ENCODE measurements at places on chromosomes 11 and 22. TPM values are rescaled to one million over a fixed set of nuclear protein-coding genes. Genes with fewer than 3 reads are reported as not detected.

The PLAAT3 gene
- 55.5 TPM for total RNA-seq

The PRG3 gene
- not detected for total RNA-seq

The ABCC8 gene
- not detected for total RNA-seq

The SLC22A12 gene
- total RNA-seq: not detected

The SLC1A2 gene
- total RNA-seq: not detected

The ILK gene
- total RNA-seq: 162 TPM

The SLC5A4 gene
- 1.1 TPM for total RNA-seq

The NXPE4 gene
- not detected for total RNA-seq

The MUC5AC gene
- total RNA-seq: not detected

Measured in epithelial cell of umbilical artery (primary cell).